ENCODE measurements at places on chromosomes 4 and X. TPM values are rescaled to one million over a fixed set of nuclear protein-coding genes. Genes with fewer than 3 reads are reported as not detected.

Gene FGFR3
- 108 TPM for total RNA-seq

- no peaks in the 10 kb centered on the region for H3K27me3 ChIP-seq
- H3K4me1 ChIP-seq, result no peaks in the 10 kb centered on the region
- H3K36me3 ChIP-seq, result no peaks in the 10 kb centered on the region
- H3K27ac ChIP-seq, result no peak overlapping the region
Observed at GRCh38 chrX:13506574-13506973, 62.8 kb upstream of the EGFL6 start.

Gene C1QTNF7
- total RNA-seq, result not detected

Gene TRIM61
- total RNA-seq, result 3.3 TPM
